ENCODE measurements at places on chromosomes 6 and 20.

GRCh38 chr6:101655109-101655508 lies 261.6 kb downstream of the GRIK2 start:
- no peak for DNase-seq

GRCh38 chr6:169793408-169793807 lies 42.0 kb downstream of the ERMARD start:
- DNase-seq, result no peak

GRCh38 chr6:120947111-120947510 lies 387.2 kb downstream of the TBC1D32 start:
- DNase-seq, result no peak

- DNase-seq, result no peak
Measured at GRCh38 chr6:6564154-6564553, 24.4 kb upstream of the LY86 start.

Data from activated CD4-positive, alpha-beta T cell treated with anti-CD3 and anti-CD28 coated beads, Interleukin-2, amount 50 U/mL, for 16 hours (primary cell).